ENCODE measurements at places on chromosomes 7 and 10.

GRCh38 chr10:122962405-122962804, 8.4 kb upstream of the C10orf88 start:
- no peak for DNase-seq

DNA sequence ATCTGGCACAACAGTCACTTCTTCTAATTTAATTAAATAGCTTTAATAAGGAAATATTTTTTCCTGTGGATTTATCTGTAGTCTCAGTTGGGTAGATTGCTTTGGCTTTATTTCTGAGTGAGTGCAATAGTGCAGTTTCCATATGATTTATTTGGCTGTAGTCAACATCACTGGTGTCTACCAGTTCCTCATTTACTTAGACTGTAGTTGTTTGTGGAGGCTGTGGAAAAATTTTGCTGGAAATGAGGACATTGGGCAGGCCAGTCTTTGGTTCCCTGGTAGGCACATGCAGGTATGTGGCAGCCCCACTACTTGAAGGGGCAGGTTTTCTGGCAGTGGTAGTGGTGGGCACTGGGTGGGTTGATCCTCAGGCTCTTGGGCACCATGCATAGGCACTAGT, 15.5 kb downstream of the TAS2R40 start:
- DNase-seq, result no peak

DNA sequence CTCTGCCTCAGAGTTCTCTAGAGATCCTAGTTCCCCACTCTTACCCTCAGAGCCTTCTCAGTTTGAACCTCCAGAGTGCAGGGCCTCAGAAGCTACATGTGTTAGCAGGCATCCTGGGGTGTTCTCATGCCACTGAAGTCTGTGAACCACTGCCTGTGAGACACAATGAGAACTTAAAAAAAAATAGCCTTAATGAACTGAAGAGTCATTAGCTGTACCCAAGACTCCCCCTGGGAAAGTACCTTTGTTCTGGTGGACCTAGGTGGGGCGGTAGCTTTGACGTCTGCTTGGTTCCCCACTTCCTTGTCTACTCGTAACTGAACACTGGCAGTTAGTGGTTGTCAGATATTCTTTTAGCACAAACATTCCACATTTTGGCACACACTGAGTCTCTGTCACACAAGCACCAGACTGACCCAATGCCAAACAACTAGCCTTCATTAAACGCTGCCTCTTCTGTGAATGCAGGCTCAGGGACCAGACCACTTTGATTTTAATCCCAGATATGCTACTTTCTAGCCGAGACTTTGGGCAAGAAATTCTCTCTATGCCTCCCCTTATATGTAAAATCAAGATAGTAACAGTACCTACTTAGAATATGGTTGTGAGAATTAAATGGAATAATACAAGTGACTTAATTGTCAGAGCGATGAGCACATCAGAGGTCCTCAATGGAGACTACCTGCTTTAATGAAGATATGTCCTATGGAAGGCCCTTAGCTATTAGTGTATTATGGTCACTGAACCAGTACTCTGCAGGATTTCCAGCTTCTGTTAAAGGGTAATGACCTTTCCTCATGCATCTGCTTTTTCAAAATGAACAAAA, 75.3 kb upstream of the CC2D2B start:
- DNase-seq, result no peak

- no peak for DNase-seq
Measured at GRCh38 chr10:101939729-101940128, 96.1 kb upstream of the KCNIP2 start.

- DNase-seq, result no peak
Measured at GRCh38 chr10:88670497-88670896, 6.3 kb downstream of the LIPF start.

- no peak for DNase-seq
Measured at GRCh38 chr10:73404690-73405089, 9.2 kb downstream of the ANXA7 start.

- DNase-seq, result no peak
Measured at GRCh38 chr7:46089281-46089680, 168.2 kb upstream of the IGFBP3 start.

GRCh38 chr7:54860843-54861242, 101.8 kb upstream of the SEC61G start:
- no peak for DNase-seq

DNA sequence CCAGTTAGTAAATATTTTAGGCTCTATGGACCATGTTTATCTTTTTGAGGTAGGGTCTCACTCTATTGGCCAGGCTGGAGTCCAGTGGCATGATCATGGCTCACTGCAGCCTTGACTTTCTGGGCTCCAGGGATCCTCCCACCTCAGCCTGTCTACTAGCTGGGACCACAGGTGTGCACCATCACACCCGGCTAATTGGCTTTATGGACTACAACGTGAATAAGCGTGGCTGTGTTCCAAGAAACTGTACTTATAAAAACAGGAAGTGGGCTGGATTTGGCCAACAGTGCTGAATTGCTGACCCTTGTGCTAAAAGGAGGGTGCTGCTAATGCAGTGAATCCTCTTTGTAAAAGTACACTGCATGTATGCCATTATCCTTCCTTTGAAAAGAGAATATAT, 111.7 kb upstream of the CDK13 start:
- DNase-seq, result no peak

DNA sequence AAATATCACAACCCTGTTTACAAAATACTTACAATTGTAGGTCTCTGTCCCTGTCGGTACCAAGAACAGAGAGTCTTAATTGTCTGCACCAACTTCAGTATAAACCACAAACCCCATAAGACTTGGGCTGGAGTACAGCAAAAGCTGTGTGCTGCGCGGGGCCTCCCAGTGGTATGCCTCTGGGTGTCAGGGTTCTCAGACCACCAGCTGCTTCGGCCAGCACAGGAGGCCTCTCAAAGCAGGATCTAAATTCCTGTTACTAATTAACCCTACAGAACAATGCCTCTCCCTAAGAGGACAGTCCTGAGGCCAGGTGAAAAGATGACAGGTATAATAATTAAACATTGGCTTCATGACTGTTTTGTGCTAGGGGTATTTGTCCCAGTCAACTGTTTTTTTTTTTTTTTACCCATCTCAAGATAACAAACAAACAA, 957 bp upstream of the SVIL start:
- no peak for DNase-seq

GRCh38 chr7:131692131-131692960, 135.9 kb upstream of the PODXL start:
- peak; percentile 35 for DNase-seq

- DNase-seq, result no peak
Measured at GRCh38 chr10:117663750-117664149, 121.2 kb downstream of the EMX2 start.

- no peak for DNase-seq
Measured at GRCh38 chr7:83502636-83503035, 146.3 kb downstream of the SEMA3E start.

DNA sequence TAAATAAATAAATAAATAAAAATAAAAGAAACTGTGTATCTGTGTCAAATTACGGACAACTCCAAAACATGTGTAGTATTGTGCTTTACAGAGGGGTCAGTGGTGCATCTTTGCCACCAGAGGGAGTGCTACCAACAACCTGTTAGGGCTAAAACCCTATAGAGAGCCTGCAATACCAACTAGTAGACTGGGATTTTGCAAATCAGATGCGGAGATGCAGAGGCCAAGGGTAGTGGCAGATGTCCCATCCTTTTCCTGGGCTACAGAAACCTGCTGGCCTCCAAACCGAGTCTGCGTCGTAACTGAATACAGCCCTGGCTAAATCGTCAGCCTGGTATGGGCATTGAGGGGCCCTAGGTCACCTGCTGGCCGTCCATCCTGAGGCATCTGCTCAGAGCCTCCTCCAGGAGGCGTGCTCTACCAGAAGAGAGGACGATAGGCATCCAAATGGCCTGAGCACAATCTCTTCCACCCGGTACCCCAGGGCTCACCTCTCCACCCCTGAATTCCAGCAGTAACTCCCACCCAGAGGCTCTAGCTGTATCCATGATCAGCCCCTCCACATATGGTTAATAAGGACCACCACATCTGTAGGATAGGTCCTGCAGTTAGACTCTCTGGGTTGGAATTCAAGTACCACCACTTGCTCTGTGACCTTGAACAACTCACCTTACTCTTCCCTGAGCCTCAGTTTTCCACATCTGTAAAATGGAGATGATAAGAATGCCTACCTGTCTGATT, 6.2 kb upstream of the RRP12 start:
- peak; percentile 76 for DNase-seq

- no peak for DNase-seq
Measured at GRCh38 chr10:119447421-119447820, 95.1 kb downstream of the RGS10 start.

GRCh38 chr10:103872137-103872931, 17.0 kb upstream of the SH3PXD2A start:
- DNase-seq, result no peak

- no peak for DNase-seq
Measured at GRCh38 chr10:79207726-79208125, 139.0 kb downstream of the ZMIZ1 start.

DNA sequence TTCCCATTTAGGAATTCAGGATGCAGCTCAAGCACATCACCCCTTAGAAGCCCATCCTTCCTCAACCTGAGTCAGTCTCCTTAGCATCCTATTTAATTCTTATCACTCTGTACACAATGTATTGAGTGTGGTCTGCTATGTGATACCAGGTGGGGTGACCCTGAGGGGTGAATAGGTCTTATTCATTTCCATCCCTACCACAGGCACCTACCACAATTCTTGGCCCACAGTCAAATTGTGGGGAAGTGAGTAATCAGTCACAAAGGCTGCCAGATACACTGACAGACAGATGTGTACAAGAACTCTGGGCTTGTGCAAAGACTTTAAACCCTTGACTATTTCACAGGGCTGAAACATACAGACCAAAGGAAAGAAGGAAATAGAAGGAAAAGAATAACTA, 560.5 kb downstream of the PARD3 start:
- DNase-seq, result no peak

- DNase-seq, result no peak
Measured at GRCh38 chr7:21611129-21611528, 68.3 kb downstream of the DNAH11 start.

- no peak for DNase-seq
Measured at GRCh38 chr7:26526265-26526587, 234.6 kb downstream of the SNX10 start.

DNA sequence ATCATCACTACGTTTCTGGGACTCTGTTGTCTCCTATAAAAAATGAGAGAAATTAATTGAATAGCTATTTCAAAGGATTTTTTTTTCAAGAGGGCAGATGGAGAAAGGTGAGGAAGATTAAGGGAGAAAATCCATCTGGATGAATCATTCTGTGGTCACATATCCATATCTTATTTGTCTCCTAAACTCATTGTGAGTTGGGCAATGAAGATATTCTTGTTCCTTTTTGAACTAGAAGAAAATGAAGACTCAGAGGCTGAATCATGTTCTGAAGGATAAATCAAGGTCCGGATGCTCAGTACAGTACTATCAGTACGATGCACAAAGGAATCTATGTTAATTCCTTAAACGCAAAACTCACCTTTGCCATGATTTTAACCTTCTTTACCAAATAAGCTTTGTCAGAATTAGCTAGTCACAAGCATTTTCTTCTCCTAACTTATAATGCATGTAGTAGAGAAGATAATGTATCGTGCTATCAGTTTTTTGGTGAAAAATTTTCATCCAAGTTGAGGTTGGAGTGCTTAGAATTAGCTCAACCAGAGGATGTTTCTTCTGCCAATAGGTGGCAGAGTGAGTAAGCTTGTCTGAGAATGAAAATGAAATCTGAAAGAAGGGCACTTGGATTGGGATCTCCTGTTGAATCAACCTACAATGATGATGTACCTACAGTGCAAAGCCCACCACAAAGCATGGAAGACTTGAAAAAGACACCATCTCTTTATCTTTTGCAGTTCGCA, 446.9 kb downstream of the KIF20B start:
- DNase-seq, result no peak

GRCh38 chr10:132111121-132111731, 45.5 kb downstream of the JAKMIP3 start:
- DNase-seq, result no peak

GRCh38 chr7:151198945-151199848, 11.1 kb downstream of the H2BK1 start:
- DNase-seq, result no peak
